ENCODE measurements at places on chromosomes 3 and 15.

- DNase-seq: no peak
These were observed 70.8 kb downstream of the EFCAB12 start for GRCh38 chr3:129357616-129358015.

DNA sequence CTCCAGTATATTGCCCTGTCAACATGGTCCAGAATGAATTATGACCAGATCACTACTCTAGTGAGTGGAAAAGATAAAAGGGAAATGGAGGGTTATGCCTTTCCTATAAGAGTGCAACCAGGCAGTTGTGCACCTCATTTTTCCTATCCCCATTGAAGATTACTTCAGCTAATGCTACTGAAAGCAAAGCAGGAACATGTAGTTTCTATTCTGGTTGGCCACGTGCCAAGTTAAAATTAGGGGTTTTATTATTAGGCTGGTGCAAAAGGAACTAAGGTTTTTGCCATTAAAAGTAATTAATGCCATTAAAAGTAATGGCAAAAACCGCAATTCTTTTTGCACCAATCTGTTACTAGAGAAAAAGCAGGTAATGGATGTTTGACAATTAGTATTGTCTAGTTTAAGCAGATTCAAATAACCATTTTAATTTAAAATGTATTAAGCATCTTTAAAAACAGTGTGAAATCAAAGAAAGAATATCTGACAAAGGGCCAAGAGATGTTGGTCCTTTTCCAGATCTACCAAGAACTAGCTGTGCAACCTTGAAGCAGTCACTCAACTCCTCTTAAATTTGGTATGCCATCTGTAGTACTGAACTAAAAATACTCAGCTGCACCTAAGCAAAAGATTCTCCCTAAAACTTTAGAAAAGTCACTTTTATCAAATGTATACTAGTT lies 567.5 kb upstream of the CCDC54 start:
- no peak for DNase-seq

GRCh38 chr3:10570196-10570946 lies 65.0 kb upstream of the ATP2B2 start:
- DNase-seq: no peak

GRCh38 chr3:189621948-189622603 lies 9.1 kb upstream of the TP63 start:
- DNase-seq: no peak

GRCh38 chr15:57198131-57198530 lies 178.2 kb upstream of the CGNL1 start:
- DNase-seq: no peak

- DNase-seq: no peak
These were observed 657.3 kb upstream of the TGFBR2 start for GRCh38 chr3:29949131-29949530.

- no peak for DNase-seq
These were observed 96.4 kb downstream of the NSUN3 start for GRCh38 chr3:94159062-94159828.

GRCh38 chr15:90530250-90531051 lies 728 bp downstream of the CRTC3 start:
- peak; percentile 17 for DNase-seq

DNA sequence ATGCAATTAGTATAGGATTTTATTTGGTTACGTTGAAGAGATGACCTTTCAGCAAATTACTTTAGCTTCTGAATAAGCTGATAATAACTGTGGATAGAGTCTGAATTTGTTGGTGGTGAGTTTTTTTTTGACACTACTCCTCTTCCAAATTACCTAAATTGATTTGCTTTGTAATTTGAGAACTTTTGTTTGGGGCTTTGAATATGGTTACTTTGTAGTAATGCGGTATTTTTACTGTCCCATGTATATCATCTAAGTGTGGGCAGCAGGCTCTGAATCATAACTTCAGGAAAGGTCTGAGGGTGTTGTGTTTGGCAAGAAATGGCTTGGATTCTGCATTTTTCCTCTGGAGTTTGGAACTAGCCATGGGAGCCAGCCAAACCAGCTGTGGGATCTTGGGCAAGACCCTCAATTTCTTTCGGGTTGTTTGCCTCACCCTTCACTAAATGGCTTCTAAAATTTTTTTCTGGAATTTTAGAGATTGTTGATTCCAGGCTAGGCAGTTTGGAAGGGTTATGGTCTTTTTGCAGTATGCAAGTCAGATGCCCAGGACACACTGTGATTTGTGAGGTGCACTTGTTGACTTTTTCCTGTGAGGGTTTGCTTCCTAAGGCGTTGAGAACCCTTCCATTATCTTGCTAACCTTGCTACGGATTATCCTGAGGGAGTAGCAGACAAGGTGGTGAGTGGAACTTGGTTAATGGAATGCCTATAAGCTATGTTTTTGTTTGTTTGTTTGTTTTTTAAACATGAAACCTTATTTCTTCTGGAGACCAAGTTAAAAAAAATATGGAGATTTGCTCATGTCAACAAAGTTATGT lies 10.4 kb downstream of the PTPRG start:
- no peak for DNase-seq

DNA sequence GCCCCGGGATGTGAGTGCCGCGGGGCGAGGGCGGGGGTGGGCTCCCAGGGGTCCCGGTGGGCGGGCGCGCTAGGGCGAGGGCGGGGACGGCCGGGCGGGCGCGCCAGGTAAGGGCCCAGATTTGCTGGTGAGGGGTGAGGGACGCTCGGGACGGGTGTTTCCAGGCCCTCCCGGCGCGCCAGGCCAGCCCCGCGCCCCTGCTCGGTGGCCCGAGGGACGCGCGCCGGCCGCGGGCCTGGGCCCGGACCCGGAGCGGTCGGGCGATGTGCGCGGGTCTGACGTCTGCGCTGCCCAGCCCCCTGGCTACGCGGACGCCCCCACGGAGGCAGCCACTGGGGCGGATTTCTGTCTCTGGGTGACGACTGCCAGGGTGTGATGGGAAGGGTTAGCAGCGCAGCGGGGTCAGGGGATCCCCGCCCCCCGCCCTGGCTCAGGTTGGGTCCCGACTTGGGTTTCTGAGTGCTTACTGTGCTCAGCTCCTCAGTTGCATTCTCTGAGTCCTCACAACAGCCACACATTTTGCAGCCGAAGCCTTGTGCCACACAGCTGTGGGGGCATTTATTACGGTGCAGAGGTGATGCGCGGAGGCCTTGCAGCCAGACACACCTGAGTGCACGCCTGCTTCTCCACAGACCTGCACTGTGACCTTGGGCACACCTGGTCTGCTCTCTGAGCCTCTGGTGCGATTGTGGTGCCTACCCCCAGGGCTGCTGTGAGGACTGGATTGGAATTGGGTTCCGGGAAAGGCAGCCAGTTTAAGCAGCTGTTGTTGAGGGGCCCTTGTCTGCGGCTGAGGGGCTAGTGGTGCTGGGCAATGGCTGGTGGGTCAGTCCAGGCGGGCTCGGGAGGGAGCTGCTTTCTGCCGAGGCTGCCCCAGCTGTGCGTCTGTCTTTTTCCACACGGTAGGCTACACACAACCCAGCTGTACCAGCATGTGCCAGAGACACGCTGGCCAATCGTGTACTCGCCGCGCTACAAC lies 523 bp downstream of the HDAC11 start:
- peak; percentile 11 for DNase-seq

DNA sequence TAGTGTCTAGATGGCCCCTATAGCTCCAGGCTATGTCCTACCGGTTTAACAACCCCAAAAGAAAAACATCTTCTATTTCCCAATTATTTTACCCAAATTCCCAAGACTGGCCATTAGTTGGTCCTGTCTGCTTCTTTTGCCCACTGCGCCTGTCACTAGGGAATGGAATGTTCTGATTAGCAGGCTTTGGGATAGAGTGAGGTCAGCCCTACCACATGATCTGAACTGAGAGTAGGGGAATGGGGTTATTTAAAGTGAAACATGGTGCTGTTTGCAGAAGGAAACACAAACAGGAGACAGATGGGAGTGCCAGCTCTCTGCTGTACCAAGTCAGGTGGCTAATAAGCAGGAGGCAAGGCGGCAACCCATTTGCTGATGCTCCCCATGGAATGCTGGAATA lies 635.6 kb upstream of the CFAP20DC start:
- DNase-seq: no peak

GRCh38 chr3:141722081-141722480 lies 16.0 kb upstream of the RNF7 start:
- DNase-seq: no peak

DNA sequence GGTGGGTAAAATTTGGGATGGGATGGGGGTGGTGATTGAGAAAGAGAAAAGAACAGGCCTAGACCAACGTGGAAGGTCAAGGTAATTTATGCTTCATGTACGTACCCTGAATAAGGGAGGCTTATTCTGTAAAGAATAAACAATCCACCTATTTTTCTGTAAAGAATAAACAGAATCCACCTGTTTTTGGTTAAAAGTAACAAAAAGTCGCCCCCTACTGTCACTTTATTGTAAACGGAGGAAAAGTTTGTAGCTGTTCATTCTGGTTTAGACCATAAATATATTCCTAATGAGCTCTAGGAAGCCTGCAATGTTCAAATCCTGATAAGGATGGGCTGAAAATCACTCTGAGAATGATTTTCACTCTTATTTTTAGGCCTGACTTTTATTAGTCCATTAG lies 23.5 kb upstream of the SQOR start:
- no peak for DNase-seq

- DNase-seq: no peak
These were observed 51.2 kb downstream of the NEK11 start for GRCh38 chr3:131077904-131078303.

DNA sequence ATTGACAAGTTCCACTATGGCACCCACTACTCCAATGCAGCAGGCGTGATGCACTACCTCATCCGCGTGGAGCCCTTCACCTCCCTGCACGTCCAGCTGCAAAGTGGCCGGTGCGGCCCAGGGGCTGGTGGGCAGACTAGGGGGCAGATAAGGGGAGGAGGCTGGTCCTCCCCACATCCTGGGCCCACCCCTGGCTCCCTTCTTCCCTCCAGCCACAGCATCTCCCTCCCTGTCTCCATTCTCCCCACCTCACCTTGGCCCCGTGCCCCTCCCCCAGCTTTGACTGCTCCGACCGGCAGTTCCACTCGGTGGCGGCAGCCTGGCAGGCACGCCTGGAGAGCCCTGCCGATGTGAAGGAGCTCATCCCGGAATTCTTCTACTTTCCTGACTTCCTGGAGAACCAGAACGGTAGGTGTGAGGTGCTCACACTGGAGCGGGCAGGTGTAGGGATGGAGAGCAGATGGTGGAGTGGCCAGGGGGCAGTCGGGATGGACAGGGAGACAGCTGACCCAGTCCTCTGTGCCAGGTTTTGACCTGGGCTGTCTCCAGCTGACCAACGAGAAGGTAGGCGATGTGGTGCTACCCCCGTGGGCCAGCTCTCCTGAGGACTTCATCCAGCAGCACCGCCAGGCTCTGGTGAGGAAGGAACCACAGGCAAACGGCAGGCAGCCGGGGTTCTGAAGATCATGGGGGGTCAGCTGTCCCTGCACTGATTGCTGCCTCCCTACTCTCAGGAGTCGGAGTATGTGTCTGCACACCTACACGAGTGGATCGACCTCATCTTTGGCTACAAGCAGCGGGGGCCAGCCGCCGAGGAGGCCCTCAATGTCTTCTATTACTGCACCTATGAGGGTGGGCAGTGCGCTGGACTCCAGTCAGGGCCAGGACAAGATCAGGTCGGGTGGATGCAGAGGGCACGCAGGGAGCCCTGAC lies 26.0 kb downstream of the NBEAL2 start:
- DNase-seq: no peak

- no peak for DNase-seq
These were observed 54.8 kb downstream of the ZBTB20 start for GRCh38 chr3:115092220-115092791.

DNA sequence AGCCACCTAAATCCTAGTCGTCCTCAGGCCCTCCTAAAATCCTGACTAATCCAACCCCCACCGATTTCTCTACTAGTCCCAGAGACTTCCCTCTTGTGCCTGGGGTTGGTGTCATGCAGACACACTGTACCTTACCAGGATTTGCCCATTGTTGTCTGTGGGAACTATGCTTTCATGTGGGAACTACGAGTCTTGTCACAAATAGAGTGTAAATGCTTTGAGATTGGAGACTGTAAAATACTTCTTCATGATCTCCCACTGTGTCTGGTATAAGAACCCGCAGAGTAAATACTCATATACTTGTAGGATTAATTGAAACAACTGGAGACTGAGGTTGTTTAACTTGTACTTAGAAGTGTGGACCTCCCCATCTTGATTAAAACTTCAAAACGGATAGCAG lies 11.2 kb downstream of the B3GNT5 start:
- no peak for DNase-seq

DNA sequence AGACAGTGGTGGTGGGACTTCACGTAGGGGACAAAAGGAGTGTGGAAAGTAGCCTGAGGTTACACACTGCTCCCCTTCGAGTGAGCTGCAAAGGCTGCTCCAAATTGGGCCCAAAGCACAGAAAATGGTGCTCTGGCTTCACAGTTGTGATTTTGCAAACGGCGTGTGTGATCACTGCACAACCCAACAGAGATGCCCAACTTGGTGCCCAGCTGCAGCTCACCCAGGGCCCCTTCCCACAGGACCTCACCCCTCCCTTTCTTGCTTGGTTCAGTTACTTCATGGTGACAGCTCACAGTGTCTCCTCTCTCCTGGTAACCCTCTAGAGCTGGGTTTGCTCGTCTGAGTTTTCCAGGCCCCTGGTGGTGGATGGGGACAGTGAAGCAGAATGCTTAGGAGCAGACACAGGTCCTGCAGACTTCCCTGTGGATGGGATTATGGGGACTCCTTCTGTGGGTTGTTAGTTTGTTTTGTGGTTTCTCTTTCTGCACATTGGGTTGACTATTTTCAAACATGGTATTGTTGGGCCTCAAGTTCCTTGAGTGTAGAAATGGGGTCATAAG lies 98.3 kb downstream of the TOP2B start:
- no peak for DNase-seq

DNA sequence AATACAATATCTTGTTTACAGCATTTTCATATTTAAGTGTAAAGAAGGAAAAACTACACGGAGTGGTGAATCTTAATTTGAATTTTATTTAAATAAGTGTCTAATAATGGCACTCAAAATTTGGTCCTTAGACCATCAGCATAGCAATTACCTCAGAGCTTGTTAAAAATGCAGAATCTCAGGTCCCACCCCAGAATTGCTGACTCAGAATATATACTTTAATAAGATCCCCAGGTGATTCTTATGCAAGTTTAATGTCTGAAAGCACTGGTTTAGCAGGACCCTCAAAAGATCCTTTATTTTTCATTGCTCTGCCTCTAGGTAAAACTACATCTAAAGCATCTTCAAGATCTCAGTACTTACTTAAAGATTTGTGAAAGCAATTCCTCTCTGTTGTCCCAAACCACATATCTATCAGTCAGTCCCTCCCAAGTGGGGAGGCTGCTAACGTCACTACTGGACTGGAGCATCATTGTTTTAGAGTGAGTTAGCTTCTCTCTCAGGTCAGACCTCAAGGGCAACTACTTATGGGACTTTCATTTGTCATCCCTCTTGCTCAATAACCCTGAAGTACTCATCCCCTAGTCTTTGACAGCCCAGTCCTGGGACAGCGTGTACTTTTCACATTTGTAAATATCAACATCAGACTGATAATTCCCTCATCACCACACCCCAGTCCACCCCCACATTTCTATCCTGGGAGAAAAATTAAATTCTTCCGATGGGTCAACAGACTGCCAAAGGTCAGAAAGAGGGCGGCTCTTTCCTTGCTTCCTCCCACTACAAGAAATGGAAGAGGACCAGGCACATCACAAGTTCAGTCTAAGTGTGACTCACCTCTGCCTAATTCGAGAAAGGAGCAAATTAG lies 76.7 kb downstream of the CBLB start:
- DNase-seq: no peak

DNA sequence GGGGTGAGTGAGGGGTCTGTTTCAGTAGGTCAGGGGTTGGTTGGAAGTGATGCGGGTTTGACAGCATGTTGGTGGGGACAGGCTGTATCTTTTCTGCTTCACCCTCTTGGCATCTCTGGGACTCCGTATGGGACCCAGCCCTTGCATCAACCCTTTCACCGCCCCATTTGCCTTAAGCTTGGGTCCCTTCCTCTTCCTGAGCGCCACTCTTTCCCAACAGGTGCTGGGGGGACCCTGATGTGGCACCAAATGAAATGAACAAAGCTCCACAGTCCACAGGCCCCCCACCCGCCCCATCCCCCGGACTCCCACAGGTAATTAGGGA lies 1.1 kb downstream of the EIF4G1 start:
- DNase-seq: no peak
